ENCODE measurements at places on chromosomes 16 and 17.

- DNase-seq, result no peak
Measured at GRCh38 chr16:66296591-66296990, 69.9 kb upstream of the CDH5 start.

GRCh38 chr17:77437747-77438146, 297.0 kb downstream of the SEC14L1 start:
- no peak for DNase-seq

DNA sequence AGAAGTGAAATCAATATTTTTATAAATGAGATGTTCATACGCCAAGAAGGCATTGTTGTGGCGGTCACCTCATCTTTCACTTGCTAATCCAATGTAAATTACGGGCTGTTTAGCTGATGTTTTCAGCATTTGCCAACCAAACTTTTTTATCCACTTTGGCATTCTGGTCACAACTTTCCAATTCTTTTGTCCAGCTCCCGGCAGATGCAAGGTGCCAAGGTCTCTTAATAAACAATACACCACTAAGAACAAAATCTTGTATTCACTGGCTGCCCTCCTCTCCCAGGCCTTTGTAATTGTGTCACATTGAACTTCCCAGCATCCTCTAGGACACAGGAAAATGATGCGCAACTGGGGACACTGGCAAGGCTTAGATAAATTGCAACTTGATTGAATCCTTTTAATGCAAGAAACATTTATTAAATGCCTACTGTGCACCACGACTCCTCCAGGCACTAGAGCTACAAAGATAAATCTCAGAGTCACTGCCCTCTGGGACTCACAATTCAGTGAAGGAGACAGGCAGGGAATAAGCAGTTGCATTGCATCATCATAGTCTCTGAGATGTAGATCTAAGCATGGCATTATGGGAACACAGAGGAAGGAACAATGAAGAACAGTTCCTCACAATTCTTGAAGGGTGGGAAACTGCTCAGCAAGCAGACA, 165.4 kb upstream of the C16orf82 start:
- DNase-seq, result no peak

- DNase-seq, result no peak
Measured at GRCh38 chr17:43400943-43401717, 2.3 kb downstream of the ARL4D start.

- DNase-seq, result no peak
Measured at GRCh38 chr16:88711750-88712340, 5.5 kb downstream of the CTU2 start.

DNA sequence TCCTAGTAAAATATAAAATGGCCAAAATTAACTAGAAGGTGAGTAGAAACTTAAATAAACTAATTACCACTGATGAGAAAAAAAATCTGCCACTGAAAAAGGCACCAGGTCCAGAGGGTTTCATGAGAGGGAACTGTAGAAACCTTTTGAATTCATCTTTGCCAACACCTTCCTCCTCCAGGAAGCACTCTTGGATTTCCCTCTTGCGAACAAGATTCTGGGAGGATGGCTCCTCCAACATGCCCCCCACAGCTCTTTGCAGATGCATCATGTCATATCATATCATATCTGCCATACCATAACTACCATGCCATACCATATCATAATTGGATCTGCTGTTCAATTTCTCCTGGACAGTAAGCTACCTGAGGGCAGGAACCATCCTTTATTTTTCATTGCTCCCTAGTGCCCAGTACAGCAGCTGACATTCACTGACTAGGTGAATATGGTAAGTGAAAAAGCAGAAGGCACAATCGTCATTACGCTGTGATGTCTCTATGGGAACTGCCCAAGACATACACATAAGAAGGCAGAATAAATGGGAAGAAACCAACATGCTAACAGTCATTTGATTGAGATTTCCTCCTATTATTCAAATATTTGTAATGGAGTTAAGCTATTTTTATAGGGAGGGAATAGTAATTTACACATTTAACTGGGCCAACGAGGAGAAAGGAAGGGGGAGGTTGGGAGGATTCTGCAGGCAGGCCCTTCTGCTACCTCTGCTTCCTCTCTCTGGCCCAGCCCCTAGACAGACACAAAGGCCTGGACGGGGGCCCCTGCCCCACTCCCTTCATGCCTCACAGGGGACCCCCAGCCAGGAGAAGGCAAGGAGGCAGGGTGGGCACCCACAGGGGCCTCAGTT, 110.1 kb upstream of the SMURF2 start:
- no peak for DNase-seq
